ENCODE measurements at places on chromosomes 13 and 19.
A peak's percentile ranks its signal among the peaks of the same experiment; 100 is the strongest.

- DNase-seq, result no peak
These were observed 603 bp downstream of the GPALPP1 start for GRCh38 chr13:44989941-44990340.

DNA sequence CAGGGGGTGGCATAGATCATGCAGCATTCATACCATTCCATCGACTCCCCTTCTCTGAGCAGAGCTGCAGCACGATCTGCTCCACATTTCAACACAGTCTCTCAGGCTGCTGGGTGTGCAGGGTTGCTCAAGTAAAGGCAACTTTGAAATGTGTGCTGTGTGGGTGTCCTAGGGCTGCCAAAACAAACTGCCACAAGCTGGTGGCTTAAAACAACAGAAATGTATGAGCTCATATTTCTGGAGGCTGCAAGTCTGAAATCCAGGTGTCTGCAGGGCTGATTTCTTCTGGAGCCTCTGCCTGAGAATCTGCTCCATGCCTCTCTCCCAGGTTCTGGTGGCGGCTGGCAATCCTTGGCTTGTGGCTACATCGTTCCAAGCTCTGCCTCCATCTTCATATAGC, 63.7 kb upstream of the WDFY2 start:
- no peak for DNase-seq

DNA sequence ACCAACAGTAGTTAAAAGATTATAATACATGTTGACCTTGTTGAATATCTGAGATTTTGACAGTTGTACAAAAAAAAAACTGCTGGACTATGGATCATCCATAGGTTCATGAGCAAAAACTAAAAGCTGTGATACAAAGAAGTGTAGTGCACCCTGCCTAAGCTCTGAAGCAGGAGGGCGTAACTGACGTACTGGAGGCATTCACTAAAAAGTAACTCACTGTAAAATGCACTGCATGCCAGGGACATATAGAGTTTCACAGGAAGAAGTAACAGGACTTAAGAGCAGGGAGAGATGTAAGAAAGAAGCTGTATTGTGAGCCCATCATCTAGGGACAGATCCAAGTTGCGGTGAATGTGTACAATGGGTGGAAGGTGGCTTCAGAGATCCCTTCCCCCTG, 177.9 kb downstream of the IRS2 start:
- no peak for DNase-seq

GRCh38 chr19:17762505-17763229, 11.4 kb downstream of the FCHO1 start:
- no peak for DNase-seq

DNA sequence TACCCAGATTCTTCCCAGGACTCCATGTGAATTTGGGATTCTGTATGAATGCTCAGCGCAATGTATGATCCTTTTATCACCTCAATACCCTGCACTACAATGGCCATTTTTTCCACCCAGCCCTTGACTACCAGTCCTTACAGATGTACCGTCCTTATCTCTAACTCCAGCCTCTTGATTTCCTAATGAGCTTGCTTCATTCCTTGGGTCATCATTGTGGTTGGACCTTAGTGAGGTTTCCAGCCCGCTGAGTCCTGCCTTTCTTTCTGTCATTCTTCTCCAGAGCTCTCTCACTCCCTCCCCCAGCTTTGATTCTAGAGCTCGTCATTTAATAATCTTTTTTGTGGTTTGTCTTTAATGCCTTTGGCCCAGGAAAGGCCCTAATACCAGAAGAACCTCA, 438.5 kb downstream of the ZNF536 start:
- no peak for DNase-seq

- DNase-seq, result peak; percentile 78
These were observed 11.1 kb upstream of the NANOS3 start for GRCh38 chr19:13865571-13866462.

DNA sequence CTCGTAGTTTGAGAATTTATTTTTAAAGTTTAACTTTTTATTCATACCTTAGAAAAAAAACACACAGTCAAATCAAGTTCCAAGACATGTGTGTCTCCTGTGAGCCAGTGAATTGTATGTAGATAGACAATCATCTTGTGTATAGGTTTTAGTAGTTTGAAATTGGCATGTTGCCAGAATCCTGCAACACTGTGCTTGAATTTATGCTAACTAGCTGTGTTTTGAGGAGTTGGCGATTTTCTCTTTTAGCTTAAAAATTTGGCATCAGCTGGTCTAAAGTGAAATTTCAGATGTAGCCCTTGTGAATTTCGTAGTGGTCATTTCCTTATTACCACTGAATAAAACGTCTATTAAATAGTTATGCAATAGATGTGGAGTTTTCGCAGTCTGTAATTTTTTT, 213.2 kb downstream of the ATP8A2 start:
- no peak for DNase-seq

GRCh38 chr19:23440207-23440606, 44.9 kb upstream of the ZNF91 start:
- no peak for DNase-seq

- DNase-seq, result no peak
These were observed 695.6 kb downstream of the PCDH9 start for GRCh38 chr13:66534561-66534960.

- DNase-seq, result no peak
These were observed 153.7 kb upstream of the VSTM2B start for GRCh38 chr19:29372091-29372415.

DNA sequence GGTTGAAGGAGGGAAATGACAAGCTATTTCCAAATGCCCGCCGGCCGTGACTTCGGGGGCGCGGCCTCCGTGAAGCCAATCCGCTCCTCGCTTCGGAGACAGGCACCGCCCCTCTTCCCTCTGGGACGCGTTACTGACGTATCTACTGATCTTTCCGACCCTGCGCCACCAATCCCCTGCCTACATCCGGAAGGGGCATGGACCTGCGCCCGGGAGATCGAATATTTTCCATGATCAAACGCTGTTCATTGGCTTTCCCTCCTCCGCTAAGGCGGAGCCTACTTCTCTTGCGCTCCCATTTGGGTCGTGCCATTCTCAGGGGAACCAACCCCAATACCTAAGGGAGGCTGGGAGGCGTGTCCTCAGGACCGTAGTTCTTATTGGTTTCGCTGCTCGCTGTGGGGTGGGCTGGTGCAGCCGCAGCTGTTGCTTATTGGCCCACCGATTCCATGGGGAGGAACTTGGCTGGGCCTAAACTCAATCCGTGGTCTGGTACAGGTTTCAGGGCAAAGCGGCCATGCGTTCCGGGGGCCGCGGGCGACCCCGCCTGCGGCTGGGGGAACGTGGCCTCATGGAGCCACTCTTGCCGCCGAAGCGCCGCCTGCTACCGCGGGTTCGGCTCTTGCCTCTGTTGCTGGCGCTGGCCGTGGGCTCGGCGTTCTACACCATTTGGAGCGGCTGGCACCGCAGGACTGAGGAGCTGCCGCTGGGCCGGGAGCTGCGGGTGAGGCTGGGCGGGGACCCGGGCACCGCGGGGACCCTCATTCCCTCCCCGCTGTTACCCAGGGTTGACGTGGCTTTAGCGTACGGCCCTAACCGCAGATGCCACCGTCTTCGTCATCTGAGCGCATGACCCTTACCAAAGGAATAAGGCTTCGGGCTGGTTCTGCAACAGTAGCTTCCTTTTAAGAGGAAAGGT, at the start of gene QPCTL:
Gene QPCTL (plus strand): TSS at position 480 of the 919 bp plus-strand sequence. CDS start 38 bp downstream, at position 518.
- peak; percentile 97 for DNase-seq

DNA sequence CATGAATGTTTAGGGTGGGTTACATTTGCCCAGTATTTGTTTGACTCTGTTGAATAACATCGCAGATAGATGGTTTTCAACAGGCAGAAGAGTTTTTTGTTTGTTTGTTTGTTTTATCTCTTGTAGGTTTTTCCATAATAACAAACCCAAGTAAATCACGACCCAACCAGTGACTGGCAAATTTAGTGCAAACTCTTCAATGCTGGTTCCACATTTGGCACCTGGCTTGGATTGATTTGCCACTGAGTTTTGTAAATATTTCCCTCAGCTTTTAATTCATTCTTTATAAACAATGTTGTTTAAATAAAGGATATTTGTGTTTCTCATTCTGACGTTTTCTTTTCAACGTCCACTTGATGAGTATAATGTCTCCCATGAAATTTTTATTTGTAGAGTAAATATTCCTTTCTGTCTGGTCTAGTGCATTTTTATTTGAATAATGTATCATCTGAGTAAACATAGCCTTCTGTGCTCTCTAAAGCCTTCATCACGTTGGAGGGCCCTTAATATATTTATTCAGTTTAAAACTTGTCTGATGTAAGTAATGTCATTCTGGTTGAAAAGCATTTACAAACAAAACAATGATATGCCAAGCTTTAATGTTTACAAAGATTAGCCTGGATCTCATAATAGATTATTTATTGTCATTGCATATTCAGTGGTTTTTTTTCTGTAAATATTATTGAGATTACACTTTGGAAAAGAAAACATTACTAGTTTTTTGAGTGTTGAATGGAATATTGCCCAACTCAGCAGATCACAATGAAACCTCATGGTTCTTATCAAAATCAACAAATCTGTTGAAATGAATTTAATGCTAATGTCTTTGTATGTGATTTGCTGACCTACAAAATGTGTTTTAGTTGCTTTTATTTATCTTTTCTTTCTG, 90.4 kb upstream of the PEG3 start:
- no peak for DNase-seq

- DNase-seq, result peak; percentile 93
These were observed 7.9 kb upstream of the CDC16 start for GRCh38 chr13:114226699-114227323.

DNA sequence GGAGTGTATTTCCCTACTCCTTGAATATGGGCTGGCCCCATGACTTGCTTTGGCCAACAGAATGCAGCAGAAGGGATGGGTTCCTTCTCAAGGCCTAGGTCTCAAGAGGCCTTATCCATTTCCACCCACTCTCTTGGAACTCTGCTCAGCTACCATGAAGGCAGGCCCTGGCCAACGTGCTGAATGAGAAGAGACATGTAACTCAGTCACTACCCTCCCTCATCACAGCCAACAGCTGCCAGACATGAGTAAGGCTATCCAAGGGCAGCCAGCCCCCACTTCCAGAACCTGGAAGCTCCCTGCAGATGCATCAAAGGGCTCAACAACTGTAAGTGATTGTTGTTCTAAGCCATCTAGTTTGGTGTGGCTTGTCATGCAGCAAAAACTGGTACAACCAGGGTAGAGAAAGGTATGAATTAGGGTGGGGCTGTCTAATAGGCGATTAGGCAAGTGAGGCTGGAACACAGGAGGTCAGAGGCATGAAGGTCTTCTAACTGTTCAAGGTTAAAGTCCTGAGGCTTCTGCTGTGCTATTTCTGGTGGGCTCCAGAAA, 1.4 kb upstream of the RASL11A start:
- DNase-seq, result no peak

- peak; percentile 77 for DNase-seq
These were observed 155.5 kb downstream of the TBC1D4 start for GRCh38 chr13:75326173-75327134.

DNA sequence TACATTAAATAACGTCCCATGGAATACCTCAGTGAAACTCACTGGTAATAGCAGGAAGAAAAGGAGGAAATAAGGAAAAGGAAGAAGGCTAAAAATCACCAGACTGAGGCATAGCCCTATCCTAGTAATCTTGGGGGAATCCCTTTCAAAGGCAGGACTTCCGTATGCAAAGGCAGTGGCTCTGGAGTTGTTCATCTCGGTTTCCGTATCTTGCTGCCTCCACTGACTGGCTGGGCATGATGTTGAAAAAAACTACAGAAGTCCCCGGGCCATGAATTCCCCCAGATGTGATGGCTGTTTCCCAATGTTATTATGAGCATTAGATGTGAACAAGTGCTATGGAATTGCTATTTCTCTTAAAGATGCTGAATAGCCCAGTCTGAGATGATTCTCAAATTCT, 5.5 kb downstream of the FPR2 start:
- DNase-seq, result no peak

- no peak for DNase-seq
These were observed 7.6 kb upstream of the IPO5 start for GRCh38 chr13:97945792-97946419.

DNA sequence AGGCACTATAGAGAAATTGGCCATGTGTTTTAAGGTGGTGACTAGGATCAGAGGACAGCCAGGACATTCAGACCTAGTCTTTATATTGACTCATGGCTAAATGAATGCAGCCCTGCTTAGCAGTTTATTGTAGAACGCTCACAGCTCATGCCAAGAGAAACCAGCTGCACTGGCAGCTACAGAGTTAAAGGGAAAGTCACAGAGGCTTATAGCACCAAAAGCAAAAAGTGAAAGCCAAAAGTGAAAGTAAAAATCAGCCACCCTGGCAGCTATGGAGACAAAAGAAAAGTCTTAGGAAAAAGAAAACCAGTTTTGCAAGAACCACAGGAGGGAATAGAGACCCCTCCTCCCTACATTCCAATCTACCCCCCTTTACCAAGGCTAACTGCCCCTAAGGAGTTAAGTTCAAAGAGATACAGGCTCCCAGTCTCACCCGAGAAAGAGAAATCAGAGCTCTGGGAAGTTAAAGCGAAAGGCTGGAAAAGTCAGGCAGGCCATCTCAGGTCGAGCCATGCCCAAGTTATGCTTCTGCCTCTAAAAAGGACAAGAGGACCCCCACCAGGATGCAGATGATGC, 99.0 kb downstream of the ZNF429 start:
- DNase-seq, result no peak

DNA sequence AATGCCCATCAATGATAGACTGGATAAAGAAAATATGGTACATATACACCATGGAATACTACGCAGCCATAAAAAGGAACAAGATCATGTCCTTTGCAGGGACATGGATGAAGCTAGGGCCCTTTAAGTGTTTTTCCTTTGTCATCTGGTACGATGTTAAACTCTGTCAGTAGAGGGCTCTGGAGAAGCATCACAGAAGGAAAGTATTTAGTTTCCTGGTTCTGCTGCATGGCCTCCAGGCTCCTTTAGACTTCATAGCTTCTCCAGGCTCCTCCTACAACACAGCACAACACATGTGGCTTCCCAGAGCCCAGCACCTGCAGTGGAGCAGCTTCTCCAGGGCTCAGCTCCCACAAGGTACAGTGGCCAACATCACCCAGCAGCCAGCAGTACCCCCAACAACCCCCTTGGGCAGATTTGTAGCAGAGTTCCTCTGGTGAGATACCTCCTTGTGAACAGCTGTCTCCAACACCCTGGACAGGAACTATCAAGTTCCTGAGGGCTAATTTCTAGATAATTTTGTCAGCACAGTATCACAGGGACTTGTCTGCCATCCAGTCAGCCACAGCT, 63.4 kb downstream of the KCTD12 start:
- DNase-seq, result no peak

- DNase-seq, result peak; percentile 81
These were observed 26.4 kb downstream of the CLEC4M start for GRCh38 chr19:7789447-7789846.

GRCh38 chr13:97258801-97259200, 36.7 kb downstream of the MBNL2 start:
- no peak for DNase-seq
